ENCODE measurements at places on chromosomes 5 and 9.

GRCh38 chr5:62431735-62432620 lies 19.4 kb downstream of the IPO11 start:
- no peak for DNase-seq

DNA sequence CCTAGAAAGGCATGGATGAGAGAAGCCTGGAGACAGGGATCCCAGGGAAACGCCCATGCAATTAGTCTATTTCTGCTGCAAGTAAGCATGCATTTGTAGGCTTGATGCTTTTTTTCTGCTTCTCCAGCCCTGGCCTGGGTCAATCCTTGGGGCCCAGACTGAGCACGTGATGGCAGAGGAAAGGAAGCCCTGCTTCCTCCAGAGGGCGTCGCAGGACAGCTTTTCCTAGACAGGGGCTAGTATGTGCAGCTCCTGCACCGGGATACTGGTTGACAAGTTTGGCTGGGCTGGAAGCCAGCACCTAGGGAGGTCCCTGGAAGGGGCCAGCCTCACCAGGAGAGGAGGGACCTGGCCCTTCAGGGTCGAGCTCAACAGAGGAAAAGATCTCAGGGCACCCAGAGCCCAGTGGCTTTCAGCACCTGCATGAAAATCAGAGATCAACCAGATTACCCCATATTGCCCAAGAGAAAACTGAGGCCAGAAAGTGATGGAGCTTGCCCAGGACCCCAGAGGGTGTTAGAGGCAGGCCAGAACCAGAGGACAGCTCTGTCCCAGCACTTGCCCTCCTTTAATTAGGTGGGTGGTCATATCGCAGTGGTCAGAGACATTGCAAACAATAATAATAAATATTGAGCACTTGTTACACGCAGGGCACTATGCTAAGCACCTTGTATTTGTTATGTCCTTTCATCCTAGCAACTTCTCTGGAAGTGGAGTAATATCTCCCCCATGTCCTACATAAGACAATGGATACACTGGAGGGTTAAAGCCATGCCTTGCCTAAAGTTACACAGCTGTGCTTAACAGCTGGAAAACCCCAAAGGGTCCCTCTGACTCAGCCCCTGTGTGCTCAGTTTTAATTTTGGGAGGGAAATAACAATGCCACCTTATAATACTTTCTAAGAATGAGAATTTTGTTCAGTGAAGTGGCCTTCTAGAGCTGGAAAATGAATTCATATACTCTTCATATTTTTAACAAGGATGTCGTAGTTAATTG lies 67.1 kb downstream of the KLF4 start:
- DNase-seq, result peak; percentile 83

DNA sequence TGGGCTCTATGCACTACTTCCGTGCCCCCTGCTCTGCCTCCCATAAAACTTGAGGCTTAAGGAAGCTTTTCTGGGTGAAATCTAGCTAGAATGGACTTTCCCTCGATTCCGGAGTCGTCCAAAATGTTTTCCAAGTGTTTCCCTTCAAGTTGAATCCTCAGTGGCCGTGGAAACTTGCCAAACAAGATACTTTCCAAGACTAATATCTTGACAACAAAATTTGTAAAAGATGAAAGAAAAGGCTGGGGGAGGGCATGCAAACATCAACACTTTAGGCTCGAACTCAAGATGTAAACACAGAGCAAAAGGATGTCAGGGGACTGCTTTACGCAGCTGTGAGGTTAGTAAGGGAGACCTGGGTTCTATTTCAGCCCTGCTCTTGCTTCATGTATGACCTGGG lies 482.8 kb upstream of the KLF4 start:
- no peak for DNase-seq

DNA sequence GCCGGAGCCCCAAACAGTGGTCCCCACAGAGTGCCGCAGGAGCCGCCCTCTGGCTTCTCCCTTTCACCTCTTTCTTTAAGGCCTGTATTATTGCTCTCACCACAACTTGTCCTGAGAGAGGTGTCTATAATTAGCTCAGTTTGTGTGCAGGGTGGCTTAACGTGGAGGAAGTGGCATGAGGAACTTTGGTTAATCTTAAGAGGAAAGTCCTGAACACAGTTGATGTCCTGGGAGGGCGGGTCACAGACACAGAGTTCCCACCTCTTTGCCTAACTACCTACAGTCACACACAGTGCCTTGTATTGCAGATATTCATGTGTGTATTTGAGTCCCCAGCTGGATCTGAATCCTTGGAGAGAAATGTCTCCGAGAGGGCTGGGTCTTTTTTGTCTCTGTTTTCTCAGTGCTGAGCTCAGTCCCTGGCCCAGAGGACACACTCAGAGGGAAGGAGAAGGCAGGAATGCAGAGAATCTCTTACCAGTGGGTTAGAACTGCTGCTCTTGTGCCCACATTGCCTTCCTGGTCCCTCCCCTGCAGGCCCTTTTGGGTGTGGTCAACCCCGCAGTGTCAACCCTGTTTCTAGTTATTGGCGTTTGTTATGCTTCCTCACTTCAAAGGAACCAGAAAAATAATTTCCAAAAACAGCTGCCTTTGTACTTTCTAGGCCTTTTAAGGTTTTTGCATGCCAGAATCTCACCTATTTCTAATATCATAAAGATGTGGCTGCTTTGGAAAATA lies 392.5 kb downstream of the KDM4C start:
- peak; percentile 58 for DNase-seq

GRCh38 chr9:124631326-124631725 lies 124.1 kb upstream of the NR5A1 start:
- no peak for DNase-seq

- no peak for DNase-seq
Observed at GRCh38 chr5:111262153-111262552, 38.0 kb downstream of the CAMK4 start.

DNA sequence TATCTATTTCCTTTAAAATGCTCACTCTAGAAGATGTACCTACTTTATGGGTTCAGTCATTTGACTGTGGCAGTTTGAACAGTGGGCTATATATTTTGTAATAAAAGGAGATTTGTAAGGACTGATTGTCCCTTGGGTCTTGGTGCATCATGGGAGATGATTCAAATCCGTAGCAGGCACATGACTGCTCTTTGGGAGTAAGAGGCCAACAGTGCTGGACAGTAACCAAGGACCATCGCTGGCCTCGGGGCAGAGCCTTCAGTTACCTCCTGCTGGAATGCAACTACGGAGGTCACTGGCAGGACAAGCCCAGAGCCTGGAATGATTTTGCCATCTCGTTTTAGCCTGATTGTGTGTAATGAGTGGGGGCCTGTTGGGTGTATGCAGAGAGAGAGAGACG lies 7.0 kb upstream of the MAMDC2 start:
- DNase-seq, result no peak

DNA sequence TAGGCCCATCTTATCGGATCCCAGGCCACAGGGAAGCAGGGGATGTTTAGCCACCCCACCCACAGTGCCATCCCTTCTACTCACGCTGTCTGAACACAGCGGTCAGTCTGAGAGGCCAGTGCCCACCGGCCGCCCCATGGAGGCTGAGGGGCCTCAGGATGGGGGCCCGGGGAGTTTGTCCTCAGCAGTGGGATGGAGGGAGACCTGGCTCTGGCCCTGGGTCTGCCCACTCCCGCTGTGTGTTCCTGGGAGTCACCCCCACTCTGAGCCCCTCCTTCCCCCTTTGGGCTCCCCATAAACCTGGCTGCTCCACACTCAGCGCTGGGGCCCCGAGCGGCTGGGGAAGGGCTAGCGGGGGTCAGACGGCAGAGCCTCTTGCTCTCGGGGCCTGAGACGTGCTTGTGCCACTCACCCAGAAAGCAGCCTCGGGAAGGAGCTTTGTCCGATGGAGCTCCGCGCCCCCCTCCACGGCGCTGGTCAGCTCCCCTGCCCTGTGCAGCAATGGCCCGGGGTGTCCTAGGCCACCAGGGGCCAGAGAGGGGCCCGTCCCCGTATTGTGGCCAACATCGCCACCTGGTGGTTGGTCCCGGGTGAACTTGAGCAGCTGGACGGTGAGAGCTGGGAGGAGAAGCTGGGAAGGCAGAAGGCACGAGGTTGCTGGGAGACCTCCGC lies 10.9 kb upstream of the LAMC3 start:
- peak; percentile 81 for DNase-seq

GRCh38 chr9:131438190-131438589 lies 44.3 kb downstream of the PRRC2B start:
- no peak for DNase-seq

GRCh38 chr9:13992138-13993088 lies 321.5 kb downstream of the NFIB start:
- DNase-seq, result no peak

- DNase-seq, result peak; percentile 55
Observed at GRCh38 chr9:114538241-114538640, 33.0 kb upstream of the WHRN start.

GRCh38 chr9:385818-386398 lies 171.2 kb downstream of the DOCK8 start:
- DNase-seq, result no peak

GRCh38 chr9:132020820-132021510 lies 58.7 kb downstream of the MED27 start:
- no peak for DNase-seq

GRCh38 chr5:155471027-155471426 lies 457.5 kb downstream of the KIF4B start:
- DNase-seq, result no peak

DNA sequence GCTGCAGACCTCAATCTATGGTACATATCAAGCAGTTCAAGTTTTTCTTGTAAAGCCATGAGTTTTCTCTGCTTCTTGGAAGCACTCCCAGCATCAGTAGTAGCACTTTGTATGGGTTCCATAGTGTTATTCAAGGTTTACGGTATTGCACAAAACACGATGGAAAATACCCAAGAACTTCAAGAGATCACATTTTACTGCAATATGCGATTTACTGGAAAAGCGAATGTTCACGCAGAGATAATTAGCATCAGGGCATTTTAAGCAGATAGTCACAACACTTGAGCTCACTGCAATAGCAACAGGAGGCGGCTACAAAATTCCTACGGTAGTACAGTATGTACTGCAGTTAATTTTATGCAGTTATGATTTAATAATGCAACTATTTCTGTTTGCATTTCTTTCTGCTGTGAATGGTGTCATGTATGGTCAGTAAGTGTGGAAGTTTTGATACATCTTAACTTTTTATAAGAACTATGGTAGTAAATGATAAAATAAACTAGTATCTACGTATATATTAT lies 200.8 kb downstream of the SMARCA2 start:
- DNase-seq, result no peak

GRCh38 chr9:125472926-125473701 lies 211.5 kb downstream of the GAPVD1 start:
- peak; percentile 8 for DNase-seq

DNA sequence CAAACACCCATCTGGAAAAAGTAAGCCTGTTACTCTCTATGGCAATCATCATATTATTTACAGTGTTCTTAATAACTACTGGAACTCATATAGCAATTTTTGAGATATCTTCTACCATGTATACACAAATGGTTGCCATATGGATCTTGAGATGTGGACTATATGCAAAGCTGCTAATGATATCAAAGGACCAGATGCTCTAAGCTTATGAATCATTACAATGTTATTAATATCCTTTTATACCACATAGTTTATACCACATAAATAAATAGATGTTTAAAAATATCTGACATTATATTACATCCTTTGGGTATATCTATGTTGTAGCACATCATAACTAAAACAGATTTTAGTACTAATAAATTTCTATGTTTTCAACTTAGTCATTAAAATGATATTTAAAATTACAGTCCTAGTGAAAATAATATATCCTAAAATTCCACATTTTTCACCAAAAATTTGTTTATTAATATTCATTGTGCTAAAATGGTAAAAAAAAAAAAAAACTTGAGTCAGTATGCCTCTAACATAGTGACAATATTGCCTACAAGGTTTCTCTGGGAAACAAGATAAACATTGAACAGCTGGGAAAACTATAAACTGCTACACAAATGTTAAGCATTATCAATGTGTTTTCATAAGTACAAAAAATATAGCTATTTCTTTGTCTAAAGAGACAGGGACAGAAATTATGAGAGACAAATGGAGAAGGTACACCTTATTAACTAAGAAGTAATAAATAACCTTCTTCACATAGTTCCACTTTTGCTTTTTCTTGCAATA lies 85.5 kb downstream of the DTWD2 start:
- DNase-seq, result no peak

DNA sequence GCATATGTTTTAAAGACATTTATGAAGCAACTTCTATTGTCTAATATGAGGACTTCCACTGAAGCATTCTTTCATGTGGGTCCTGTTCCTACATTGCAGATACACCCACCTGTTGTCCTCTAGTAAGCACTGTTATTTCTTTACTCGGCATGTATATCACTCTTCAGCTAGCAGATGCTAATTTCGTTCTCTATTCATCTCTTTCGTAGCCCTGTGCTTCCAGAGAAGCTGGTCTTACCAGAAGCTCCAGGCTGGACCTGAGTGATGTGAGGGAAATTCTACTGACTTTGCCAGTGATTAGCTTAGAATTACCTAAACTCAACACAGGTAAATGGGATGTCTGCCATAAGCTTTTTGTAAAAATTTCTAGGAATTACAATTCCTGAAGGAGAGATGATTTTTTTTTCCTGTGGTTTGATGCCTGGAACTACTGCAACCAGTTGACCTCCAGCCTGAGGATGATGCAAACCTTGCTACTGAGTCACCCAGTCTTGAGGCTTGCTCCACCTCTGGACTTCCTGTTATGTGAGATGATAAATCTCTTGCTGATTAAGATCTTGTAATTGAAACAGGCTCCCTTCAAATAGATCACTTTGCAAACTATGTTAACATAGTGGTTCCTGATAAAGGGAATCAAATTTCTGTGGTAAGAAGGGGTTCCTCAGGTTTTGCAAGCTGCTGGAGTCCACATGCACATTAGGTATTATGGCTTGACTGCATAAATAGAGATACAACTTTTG lies 52.2 kb upstream of the SPINK5 start:
- no peak for DNase-seq

DNA sequence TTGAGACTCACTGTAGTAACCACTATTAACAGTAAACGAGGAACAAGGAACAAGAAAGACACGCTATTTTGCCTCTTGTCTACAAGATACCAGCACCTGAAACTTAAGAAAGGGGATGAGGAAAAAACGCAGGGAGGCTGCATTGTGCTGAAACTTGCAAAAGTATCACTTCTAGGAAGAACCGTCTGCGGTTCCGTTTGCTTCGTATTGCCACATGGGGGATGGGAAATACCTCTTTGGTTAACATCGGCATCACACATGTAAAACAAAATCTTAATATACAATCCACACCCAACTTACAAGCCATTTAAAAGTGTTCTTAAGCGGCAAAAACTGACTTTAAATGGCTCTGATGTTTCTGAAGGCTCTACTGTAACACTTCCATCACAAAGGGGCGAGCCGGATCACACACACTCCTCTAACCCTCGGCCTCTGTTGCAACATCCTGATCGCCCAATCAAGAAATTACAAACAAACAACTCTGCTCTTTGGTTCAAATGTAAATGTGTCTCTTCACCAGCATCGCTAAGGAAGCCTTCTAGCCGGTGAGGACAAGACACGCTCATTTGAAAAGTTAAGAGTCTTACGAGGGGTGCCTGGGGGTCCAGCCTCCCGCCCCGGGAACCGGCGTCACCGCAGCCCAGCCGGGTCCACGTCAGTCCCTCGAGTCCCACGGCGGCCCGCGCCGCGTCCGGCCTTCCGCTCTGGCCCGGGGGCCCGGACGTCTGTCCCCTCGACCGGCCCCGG lies 621 bp downstream of the SEC16A start:
- DNase-seq, result no peak

- no peak for DNase-seq
Observed at GRCh38 chr5:126613941-126614592, 13.3 kb downstream of the PHAX start.

- no peak for DNase-seq
Observed at GRCh38 chr9:2022560-2022959, 7.4 kb downstream of the SMARCA2 start.

- no peak for DNase-seq
Observed at GRCh38 chr9:28471261-28471660, 898.0 kb upstream of the C9orf72 start.

GRCh38 chr9:962023-962422 lies 14.4 kb upstream of the DMRT3 start:
- DNase-seq, result no peak
